ENCODE measurements at places on chromosomes 16 and 17.
A peak's percentile ranks its signal among the peaks of the same experiment; 100 is the strongest.

DNA sequence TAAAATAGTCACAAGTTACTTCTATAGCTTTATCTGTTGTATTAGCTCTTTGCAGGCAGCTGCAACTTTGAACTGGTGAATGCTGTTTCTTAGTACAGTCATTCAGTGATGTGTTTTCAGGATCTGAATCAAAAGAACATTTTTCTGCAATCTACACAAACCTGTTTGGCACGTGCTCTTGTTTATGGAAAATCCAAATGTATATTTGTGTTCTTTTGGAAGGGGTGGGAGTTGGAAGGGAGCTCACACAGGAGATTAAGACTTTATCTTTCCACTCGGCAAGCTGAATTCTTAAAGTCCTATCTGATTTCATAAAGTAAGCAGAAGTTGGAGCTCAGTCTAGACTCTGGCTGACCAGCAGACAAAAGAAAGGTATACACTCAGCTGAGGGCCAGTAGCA, 300.2 kb downstream of the MAP2K6 start:
- DNase-seq = no peak

DNA sequence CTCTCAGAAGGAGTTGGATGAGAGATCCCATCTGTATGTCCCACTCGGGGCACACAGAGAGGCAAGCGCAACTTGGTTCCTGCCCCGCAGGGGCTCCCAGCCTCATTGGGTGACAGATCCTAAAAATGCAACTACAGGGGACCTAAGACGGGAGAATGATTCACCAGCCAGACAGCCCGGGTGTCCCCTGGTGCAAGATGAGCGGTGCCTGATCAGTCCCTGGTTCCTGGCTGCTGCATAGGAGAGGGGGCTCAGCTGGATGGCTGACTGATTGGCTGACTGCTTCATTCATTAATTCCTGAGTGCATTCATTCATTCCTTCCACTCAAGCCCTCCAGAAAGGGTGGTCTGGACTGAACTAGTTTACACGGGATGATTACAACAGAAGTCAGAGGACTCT, 22.0 kb downstream of the WNT3 start:
- no peak for DNase-seq

- no peak for DNase-seq
Measured at GRCh38 chr17:17679748-17680147, 1.5 kb upstream of the RAI1 start.

GRCh38 chr16:794091-794822, 5.8 kb downstream of the CHTF18 start:
- no peak for DNase-seq

- DNase-seq = no peak
Measured at GRCh38 chr17:17221329-17221728, 15.2 kb upstream of the PLD6 start.

- DNase-seq = no peak
Measured at GRCh38 chr17:37830151-37830993, 85.5 kb upstream of the HNF1B start.

DNA sequence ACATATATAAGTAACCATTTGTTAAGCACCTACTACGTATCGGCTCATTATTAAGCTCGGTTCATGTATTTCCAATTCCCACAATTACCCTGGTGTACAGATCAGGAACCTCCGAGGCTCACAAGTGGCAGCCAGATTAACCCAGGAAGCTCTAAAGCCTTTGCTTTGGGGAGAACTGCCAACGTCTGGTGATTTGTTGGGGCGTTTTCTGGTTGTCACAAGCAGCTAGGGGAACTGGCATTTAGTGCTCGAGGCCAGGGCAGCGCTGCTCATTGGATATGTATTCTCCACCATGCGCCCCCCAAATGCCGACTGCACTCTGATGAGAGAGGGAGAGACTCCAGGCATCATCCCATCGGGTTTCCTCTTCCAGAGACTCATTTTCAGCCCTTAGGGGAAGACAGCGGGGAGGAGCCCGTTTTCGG, 541 bp downstream of the ZNF18 start:
- DNase-seq = peak; percentile 11

- no peak for DNase-seq
Measured at GRCh38 chr17:6927290-6928126, 68.3 kb upstream of the ALOX12 start.

- DNase-seq = no peak
Measured at GRCh38 chr16:57304169-57305061, 19.9 kb upstream of the PLLP start.

- DNase-seq = no peak
Measured at GRCh38 chr17:683499-684254, 31.0 kb downstream of the VPS53 start.

DNA sequence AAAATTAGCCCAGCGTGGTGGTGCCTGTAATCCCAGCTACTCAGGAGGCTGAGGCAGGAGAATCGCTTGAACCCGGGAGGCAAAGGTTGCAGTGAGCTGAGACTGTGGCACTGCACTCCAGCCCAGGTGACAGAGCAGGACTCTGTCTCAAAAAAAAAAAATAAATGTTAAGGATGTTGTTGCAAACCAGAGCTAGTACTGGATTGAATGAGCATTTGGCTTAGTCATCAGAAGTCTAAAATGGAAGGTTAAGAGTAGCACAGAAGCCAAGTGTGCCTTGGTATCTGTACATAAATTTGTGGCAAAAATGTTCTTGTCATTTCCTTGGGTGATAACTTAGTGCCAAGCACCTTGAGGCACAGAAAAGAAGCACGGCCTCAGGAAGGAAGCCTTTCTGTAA, 50.6 kb upstream of the MED9 start:
- no peak for DNase-seq

GRCh38 chr17:28810437-28810836, 32.2 kb downstream of the FAM222B start:
- DNase-seq = no peak

- peak; percentile 45 for DNase-seq
Measured at GRCh38 chr17:40121181-40122135, at the start of gene MSL1. Gene MSL1, plus strand, starts transcription at chr17:40121971. Its CDS starts 642 bp downstream, at chr17:40122613.

DNA sequence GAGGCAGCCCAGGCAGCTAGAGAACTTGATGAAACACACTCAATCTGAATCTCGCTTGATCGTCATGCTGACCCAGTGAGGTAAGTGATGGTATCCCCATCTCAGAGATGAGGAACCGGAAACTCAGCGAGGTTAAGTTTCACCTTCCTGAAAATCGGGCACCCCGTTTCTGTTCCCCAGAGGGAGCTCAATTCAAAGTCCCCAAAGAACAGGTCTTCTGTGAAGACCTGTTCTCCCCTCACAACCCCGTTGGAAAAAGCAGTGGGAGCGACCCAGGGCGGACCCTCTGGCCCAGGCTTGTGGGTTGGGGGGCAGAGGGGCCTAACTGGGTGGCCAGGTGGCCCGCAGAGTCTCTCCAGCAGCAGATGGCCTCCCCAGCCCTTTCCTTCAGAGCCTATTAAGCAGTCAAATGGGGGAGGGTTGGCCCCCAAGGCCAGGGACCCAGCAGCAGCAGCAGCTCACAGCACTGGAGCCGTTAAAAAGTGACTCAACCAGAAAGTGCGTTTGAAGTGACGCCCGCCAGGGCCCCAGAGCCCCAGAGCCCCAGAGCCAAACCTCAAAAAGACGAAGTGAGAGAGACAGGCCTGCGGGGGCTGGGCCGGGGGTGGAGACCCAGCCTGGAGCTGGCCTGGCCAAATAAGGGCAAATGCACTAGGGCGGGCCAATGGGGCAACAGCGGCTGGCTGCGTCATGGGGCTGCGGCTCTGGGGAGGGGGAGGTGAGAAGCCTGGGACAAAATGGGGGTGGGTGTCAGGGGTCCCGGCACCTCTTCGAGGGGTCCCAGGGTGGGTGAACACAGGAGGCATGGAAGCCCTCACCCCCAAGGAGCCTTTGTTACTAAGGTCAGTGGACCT, 9.2 kb upstream of the TSPOAP1 start:
- DNase-seq = peak; percentile 74

Data from KG1 (cell line).